ENCODE measurements at places on chromosomes 1 and 21. TPM values are rescaled to one million over a fixed set of nuclear protein-coding genes. Genes with fewer than 3 reads are reported as not detected.

GRCh38 chr1:119435052-119435451, 20.1 kb downstream of the HSD3B2 start:
- DNase-seq: no peak

- no peak for DNase-seq
These were observed 50.7 kb downstream of the PGM1 start for GRCh38 chr1:63643926-63644325.

Gene HRNR
- total RNA-seq: not detected

Gene HIVEP3
- 11.6 TPM for total RNA-seq

- peak; percentile 21 for DNase-seq
These were observed 38.7 kb upstream of the COL6A2 start for GRCh38 chr21:46059195-46059594.

Gene RAB7B
- 9.1 TPM for total RNA-seq

Gene ZNF697
- total RNA-seq: 8.7 TPM

DNA sequence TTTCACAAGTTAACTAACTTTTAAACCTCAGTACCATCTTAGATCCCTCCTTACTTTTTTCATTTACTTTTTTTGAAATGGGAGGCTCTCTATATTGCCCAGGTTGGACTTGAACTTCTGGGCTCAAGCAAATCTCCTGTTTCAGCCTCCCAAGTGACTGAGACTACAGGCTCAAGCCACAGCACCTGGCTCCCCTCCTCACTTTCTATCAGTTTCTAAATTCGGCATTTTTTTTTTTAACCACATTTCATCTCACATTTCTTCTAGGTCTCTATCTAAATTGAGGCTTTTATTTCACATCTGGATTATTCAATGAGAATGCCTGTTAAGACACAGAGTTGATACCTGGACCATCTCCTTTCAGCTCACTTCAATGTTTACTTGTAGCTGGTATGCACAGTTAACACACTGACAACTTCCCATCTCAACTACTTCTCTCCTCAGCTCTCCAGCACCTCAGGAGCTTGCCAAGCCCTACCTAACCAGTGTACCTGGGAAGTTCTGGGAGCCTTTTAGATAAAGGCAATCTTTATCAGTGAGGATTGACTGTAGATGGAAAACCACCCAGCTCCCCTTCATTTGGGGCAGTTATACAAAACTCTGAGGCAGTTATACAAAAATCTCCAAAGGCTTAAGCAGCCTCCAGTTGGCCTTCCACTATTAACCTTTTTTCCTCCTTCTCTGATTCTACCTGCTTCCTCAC, 3.4 kb downstream of the USP33 start:
- DNase-seq: no peak

Gene TFAP2E
- 2.2 TPM for total RNA-seq

DNA sequence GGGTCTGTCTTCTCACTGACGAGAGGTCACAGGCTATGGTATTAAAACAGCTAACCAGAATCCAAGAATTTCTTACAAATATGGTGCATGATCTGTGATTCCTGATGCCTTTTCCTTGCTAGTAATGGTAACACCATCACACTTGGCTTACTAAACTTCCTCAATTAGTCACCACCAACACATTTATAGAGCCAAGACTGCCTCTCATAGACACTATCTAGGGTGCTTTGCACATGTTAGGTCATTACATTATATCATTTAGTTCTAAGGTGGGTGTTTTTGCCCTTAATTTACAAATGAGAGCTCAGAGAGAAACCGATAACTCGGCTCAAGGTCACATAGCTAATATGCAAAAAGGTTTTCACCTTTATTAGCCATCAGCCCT, 8.7 kb downstream of the KIF21B start:
- DNase-seq: no peak

GRCh38 chr1:173302366-173302765, 95.2 kb upstream of the TNFSF4 start:
- no peak for DNase-seq

- no peak for DNase-seq
These were observed 43.1 kb downstream of the PTGFRN start for GRCh38 chr1:116952738-116953275.

GRCh38 chr1:201779351-201779880, 49.5 kb upstream of the IPO9 start:
- no peak for DNase-seq

Gene C1orf226
- 6.3 TPM for total RNA-seq

GRCh38 chr1:159121526-159121925, 45.0 kb upstream of the AIM2 start:
- no peak for DNase-seq

Gene CFAP74
- 6.6 TPM for total RNA-seq

DNA sequence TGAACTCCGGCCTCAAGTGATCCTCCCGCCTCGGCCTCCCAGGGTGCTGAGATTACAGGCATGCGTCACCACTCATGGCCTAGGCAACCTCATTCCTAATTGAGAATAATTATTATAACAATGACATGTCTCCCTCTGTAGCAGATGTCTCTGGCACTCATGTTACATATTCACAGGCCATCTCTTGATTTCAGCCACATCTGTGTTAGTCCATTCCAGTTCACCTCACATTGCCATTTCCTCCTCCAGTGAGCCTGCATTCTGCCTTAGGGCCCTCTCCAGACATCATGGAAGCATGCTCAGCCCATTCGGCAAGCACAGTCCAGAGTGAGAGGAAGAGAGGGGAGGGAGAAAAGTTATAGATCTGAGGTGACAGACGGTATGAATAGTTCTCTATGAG, 32.5 kb downstream of the CDKN2C start:
- no peak for DNase-seq

DNA sequence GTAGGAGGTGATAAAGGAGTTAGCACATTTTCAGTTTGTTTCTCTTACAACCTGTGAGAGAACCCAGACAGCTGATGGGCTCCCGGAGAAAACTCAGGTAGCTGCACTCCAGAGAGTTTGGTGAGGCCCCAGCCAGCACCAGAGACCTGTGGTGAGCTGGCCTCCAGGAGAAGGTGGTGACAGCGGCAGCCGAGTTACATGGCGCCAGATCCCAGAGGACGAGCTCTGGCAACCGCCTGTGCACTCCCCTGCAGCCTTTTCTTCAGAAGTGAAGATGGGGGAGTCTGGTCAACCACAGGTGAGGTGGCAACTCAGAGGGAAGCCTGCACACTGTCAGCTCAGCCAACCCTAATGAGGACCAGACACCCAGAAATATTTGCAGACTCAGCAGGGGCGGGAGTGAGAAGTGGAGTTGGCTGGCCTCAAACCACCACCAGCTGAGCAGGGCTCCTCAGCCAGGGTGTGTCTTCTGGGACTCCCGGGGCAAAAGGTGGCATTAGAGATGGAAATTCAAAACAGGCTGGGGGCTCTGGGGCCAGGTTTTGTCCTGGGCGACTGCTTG, 209.7 kb downstream of the SETD4 start:
- DNase-seq: no peak

Gene PAQR7
- total RNA-seq: 9.3 TPM

GRCh38 chr1:196774175-196774574, 465 bp upstream of the CFHR3 start:
- DNase-seq: no peak

DNA sequence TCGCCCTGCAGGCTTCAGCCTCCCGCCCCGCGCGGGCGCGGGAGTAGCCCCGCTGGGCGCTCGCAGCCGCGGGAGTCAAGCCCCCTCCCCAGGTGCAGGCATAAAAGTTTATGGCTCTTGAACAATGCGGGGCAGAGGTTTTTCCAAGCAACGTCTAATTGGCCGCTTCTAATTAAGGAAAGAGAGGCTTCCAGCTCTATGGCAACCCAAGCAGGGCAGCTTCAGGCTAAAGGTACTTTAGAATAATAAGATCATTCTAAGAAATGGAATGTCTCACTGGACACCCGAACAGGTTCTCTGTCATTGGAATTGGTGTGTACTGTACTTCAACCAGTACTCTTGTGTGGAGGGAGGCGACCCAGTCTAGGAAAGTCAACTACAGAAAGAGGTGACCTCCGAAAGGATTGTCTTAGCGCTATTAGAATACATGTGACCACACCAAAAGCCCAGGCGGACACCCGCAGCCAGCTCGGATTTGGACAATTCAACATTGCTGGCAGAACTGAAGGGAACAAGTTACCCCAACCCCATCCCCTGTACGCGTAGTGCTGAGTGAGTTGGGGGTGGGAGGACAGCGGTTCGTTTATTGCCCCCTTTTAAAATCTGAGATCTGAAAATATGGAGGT, 12.5 kb downstream of the NR5A2 start:
- no peak for DNase-seq

GRCh38 chr1:197920067-197920396, 2.9 kb downstream of the LHX9 start:
- no peak for DNase-seq

GRCh38 chr1:10022656-10023055, 10.1 kb upstream of the UBE4B start:
- DNase-seq: no peak

GRCh38 chr1:230982696-230983095, 3.8 kb downstream of the ARV1 start:
- DNase-seq: no peak

Gene EPS15
- total RNA-seq: 90.2 TPM

DNA sequence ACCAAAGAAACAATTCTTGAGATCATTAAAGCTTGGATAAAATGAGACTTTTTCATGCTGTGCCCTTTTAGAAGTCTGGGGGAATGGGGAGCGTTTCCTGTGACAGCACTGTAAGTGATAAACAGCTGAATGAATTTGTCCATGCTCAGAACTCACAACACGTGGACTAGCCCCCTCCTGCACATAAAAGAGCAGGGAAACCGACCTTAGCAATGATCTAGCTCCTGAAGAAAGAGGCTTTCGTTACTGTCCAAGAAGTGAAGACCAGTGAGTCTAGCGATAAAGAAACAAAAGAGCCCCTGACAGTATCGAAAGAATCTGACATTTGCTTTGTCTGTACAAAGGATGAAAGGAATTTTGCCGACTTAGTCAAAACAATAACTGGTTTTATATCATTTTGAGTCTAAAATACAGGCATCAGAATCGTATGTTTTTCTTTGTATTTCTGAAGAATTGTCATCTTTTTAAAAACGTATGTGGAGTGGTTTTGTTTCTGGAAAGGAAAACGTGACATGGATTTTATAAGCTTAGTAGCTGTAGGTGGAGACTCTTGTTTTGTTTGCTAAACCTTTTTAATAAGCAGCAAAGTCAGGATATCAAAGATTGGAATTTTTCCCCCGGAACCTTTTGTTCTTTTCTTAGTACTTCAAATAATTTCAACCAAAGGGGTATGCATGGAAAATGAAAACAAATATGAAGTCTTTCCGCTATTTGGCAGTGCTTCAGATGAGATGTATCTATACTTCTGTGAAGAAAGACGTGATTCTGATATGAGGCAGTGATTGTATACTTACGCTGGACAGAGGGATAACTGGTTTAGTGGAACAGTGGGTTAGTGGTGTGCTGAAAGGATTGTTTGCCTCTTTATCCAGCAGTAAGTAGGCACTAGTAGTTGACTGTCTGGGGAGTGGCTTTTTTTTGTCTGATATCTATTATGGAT, 61.0 kb downstream of the MAST2 start:
- no peak for DNase-seq

GRCh38 chr1:1470626-1471388, 758 bp upstream of the ATAD3B start:
- no peak for DNase-seq

GRCh38 chr1:26607186-26607585, 77.6 kb downstream of the RPS6KA1 start:
- DNase-seq: no peak

DNA sequence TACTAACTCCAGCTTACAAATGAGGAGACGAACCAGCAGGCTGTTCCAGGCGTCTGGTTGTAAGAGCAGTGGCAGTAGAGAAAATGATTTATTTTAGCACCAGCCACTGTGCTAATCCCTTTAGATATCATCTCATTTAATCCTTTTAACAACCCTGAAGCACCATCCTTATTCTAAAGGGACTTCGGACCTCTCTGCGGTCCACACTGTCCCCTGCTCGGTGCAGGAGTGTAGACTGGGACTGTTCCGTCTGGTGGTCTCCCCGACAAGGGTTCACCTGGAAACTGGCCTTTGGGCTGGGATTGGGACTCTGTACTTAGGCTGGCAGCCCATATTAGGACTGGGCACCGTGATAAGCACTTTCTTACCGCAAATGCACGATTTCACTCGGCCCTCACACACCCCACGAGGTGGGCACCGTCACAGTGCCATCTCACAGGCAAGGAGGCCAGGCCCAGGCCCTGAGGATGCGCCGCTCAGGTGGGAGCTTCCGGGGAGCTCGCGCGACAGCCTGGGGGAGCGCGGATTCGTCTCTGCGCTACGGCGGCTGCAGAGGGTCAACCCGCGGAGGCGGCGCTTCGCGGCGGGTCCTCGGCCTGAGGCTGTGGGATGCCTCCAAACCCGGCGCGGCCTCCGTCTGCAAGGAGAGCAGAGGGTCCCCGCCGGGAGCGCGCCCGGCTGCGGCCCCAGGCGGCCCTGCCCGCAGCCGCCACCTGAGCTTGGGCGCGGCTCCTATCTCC, 45.2 kb downstream of the ATP1A1 start:
- peak; percentile 88 for DNase-seq

Gene COL6A1
- 148 TPM for total RNA-seq

- no peak for DNase-seq
These were observed 100.8 kb downstream of the KCNK1 start for GRCh38 chr1:233714631-233715217.

DNA sequence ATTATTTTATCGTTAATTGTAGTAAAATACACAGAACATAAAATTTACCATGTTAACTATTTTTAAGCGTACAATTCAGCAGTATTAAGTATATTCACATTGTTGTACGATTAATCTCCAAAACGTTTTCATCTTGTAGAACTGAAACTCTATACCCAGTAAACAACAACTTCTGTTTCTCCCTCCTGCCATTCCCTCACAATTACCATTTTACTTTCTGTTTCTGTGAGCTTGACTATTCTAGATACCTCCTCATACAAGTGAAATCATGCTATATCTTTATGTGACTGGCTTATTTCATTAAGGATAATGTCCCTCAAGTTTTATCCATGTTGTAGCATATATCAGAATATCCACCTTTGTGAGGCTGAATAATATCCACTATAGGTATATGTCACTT, 156.8 kb downstream of the ST6GALNAC3 start:
- no peak for DNase-seq

- no peak for DNase-seq
These were observed 626 bp upstream of the HLCS start for GRCh38 chr21:36966821-36967768.

All from lower lobe of right lung (tissue), 2 donors.